Left lung (tissue), 14 donors: ENCODE measurements at places on chromosomes 1 and 21. TPM values are rescaled to one million over a fixed set of nuclear protein-coding genes. Genes with fewer than 3 reads are reported as not detected.

FCRLA gene
- 0.34 TPM for total RNA-seq

RHOU gene
- 18.1 TPM for total RNA-seq

CNR2 gene
- total RNA-seq, result 0.05 TPM

KRTAP21-3 gene
- not detected for total RNA-seq

MKNK1 gene
- 42.2 TPM for total RNA-seq

L1TD1 gene
- total RNA-seq, result 1.3 TPM

KRTAP15-1 gene
- not detected for total RNA-seq

VAV3 gene
- total RNA-seq, result 7.3 TPM

GIPC2 gene
- total RNA-seq, result 1.2 TPM

PEAR1 gene
- 10.6 TPM for total RNA-seq

ATP5PO gene
- total RNA-seq, result 152 TPM

AGMAT gene
- total RNA-seq, result 1.1 TPM

PLEKHG5 gene
- 10.7 TPM for total RNA-seq

PLA2G2D gene
- not detected for total RNA-seq

SYNJ1 gene
- total RNA-seq, result 26.5 TPM

EXTL2 gene
- total RNA-seq, result 13.5 TPM

ANKRD34A gene
- total RNA-seq, result 0.82 TPM

LHX4 gene
- 0.03 TPM for total RNA-seq

PLA2G2A gene
- 41.5 TPM for total RNA-seq

HOOK1 gene
- 17.9 TPM for total RNA-seq

SZT2 gene
- total RNA-seq, result 68.0 TPM

LAX1 gene
- 0.93 TPM for total RNA-seq

ENSA gene
- total RNA-seq, result 181 TPM

ADAM30 gene
- not detected for total RNA-seq

SLAMF8 gene
- total RNA-seq, result 15.2 TPM

OR2T33 gene
- not detected for total RNA-seq

LPAR3 gene
- total RNA-seq, result 2.7 TPM

DIO1 gene
- 1.2 TPM for total RNA-seq
